ENCODE measurements at places on chromosomes 5 and 9.
A peak's percentile ranks its signal among the peaks of the same experiment; 100 is the strongest.

GRCh38 chr9:108382310-108382709, 473.5 kb downstream of the ACTL7B start:
- DNase-seq: no peak

DNA sequence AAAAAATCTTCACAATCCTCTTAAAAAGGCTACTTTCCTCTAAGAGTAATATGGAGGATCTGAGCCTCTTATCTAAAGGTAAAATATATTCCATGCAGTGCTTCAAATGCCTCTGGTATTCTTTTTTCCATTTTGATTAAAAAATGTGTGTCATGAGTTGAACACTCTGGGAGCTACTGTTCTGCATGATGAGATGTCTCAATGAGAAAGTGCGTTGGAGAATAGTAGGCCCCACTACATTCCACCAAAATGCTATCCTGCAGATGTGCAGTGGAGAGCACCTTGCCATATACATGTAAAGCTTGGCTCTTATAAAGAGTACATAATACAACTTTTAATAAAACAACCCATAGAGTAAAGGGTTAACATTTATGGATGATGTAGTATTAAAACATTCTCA, 26.3 kb downstream of the ALDH1A1 start:
- DNase-seq: no peak

DNA sequence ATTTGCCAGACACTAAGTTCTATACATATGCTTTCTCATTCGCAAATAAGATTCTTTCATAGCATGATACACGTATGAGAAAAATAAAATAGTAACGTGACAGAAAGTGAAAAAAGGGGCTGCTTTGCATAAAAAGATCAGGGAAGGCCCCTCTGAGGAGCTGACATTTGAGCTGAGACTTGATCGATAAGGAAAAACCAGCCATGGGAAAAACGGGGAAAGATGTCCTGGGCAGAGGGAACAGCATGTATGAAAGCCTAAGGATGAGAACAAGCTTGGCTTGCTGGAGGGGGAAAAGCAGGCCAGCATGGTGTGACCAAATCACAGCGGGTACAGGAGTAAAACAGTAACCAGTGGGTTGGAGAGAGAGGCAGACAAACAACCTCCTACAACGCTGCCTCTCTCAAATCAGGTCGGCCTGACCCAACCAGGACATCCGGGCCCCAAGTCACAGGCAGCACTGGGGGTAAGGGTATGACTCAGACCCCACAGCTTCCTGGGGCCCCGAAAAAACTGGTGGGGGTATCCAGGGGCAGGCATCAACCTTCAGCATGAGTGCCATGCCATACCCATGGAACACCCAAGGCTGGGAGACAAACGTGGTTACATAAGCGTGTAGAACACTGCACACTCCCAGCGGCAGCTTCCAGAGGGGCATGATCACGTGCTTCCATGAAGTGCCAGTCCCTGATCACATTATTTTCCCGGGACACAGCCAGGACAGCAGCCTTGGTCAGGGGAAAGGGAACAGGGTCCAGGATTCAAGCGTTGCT, 2.2 kb downstream of the TNIP1 start:
- peak; percentile 75 for DNase-seq

DNA sequence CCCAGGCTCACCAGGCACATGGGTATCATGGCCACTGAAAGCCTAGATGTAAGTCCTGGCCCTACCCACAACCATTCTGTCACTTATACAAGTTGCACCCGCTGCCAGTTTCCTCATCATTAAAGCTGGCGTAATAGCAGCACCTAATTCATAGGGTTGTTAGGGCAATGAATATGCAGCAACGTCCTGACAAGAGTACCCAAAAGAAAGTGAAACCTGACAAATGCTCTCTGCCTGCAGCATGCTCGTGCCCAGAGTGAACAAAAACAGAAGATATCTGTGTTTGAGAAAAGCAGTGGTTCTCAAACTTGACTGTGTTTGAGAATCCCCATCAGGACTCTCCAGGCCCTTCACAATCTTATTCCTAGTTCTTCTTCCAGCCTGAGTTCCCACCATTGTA, 632.4 kb downstream of the SEMA5A start:
- no peak for DNase-seq

GRCh38 chr9:14441976-14442651, 128.2 kb upstream of the NFIB start:
- DNase-seq: no peak
